ENCODE measurements at places on chromosomes 3 and 15.
A peak's percentile ranks its signal among the peaks of the same experiment; 100 is the strongest.

GRCh38 chr15:75029378-75030022 is 6.1 kb downstream of the PPCDC start:
- H3K36me3 ChIP-seq: peaks cover 6% of the 10 kb centered on the region
- peak; percentile 90 for DNase-seq

DNA sequence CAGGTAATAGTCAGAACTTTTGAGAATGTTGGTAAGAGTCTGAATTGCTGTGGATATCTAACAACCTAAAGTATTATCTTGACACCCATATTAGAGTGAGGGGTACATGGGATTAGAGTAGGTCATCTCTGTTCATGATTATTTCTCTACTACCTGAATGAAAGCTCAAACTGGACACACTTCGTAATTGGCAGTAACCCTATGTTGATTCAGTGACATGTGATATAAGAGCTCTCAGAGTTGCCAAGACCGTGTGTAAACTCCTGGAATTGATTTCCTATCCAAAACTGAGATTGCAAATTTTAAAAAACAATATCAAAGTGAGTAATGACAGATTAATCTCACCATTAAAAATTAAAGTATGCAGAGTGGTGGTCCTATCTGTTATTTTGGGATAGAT is 214.8 kb upstream of the ARHGEF26 start:
- H3K4me3 ChIP-seq: no peak overlapping the region
- no peaks in the 10 kb centered on the region for H3K4me1 ChIP-seq
- no peaks in the 10 kb centered on the region for H3K27me3 ChIP-seq
- H3K27ac ChIP-seq: no peak overlapping the region
- no peaks in the 10 kb centered on the region for H3K36me3 ChIP-seq
- DNase-seq: no peak

GRCh38 chr3:52259448-52259847 is 13.9 kb downstream of the PPM1M start:
- H3K4me3 ChIP-seq: no peak overlapping the region
- DNase-seq: no peak
- H3K4me1 ChIP-seq: peaks cover 35% of the 10 kb centered on the region

- no peaks in the 10 kb centered on the region for H3K27me3 ChIP-seq
- no peak overlapping the region for H3K27ac ChIP-seq
- no peaks in the 10 kb centered on the region for H3K36me3 ChIP-seq
- no peak for DNase-seq
- no peaks in the 10 kb centered on the region for H3K4me1 ChIP-seq
Measured at GRCh38 chr15:81785181-81785580, 260.6 kb downstream of the MEX3B start.

GRCh38 chr15:52011711-52012144 is 7.3 kb upstream of the MAPK6 start:
- no peak overlapping the region for H3K27ac ChIP-seq
- H3K4me3 ChIP-seq: no peak overlapping the region
- H3K27me3 ChIP-seq: 0 out of 2 replicates have a peak, but pooled peaks cover 2% of the 10 kb centered on the region
- H3K4me1 ChIP-seq: peaks cover 13% of the 10 kb centered on the region
- DNase-seq: no peak

- no peaks in the 10 kb centered on the region for H3K36me3 ChIP-seq
- no peak overlapping the region for H3K4me3 ChIP-seq
- DNase-seq: no peak
- H3K27ac ChIP-seq: no peak overlapping the region
Measured at GRCh38 chr15:56891852-56892440, 26.5 kb upstream of the TCF12 start.

All from Karpas-422 (cell line).